ENCODE measurements at places on chromosomes 6 and 20.
A peak's percentile ranks its signal among the peaks of the same experiment; 100 is the strongest.

- no peak for DNase-seq
Observed at GRCh38 chr6:137731960-137732616, 135.0 kb upstream of the TNFAIP3 start.

GRCh38 chr6:16904957-16905356 lies 143.7 kb upstream of the ATXN1 start:
- no peak for DNase-seq

- DNase-seq, result no peak
Observed at GRCh38 chr6:129546702-129547101, 163.3 kb downstream of the ARHGAP18 start.

DNA sequence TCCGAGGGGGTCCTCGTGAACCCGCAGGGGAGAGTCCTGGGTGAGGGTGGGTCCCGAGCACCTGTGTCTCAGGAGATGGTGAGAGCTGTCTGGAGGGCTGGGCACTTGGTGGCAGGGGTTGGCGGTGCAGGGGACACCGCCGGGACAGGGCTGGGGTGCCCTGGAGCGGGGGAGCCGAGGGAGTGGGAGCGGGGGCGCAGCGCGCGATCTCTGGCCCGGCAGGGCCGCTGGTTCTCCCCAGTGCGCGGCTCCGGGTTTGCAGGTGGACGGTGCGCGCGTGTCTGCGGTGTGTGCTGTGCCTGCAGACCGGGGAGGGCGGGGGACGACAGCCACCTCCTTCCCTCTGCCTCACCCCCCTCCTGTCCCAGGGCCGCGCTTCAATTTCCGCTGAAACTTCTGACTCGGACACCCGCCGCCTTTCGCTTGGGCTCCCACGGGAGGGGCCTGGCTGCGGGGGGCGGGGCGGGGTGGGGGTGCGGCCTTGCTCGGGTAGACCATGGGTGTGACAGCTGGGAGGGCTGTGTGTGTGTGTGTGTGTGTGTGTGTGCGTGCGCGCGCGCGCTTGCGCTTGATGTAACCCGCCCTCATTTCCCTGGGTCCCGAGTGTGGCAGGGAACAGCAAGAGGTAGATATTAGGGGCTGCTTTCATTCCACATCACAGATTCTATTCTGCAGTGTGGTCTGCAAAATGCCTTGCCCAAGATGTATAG lies 1.2 kb downstream of the TRIB3 start:
- DNase-seq, result peak; percentile 94

DNA sequence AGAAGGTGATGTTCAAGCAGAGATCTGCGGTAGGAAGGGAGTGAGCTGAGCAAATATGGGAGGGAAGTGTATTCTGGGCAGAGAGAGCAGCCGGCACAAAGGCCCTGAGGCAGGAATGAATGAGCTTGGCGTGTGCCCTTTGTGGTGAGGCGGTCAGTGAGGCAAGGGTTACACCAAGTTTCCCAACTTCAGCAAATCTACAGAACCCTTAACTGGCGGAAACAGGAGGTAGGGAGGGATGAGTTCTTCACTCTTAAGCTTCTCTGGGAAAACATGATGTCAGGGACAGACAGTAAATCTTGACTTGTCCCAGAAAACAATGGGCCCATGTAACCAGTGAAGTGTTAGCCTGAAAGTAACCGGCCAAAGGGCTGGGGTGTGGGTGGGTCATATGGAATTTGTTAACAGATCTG lies 97.1 kb upstream of the PTPN1 start:
- DNase-seq, result no peak

- no peak for DNase-seq
Observed at GRCh38 chr6:98547634-98548033, 286.7 kb upstream of the POU3F2 start.

- no peak for DNase-seq
Observed at GRCh38 chr6:3540253-3540820, 83.5 kb upstream of the SLC22A23 start.

- DNase-seq, result no peak
Observed at GRCh38 chr20:53658973-53659372, 65.3 kb upstream of the ZNF217 start.

- no peak for DNase-seq
Observed at GRCh38 chr6:68252632-68253031, 382.4 kb upstream of the ADGRB3 start.

DNA sequence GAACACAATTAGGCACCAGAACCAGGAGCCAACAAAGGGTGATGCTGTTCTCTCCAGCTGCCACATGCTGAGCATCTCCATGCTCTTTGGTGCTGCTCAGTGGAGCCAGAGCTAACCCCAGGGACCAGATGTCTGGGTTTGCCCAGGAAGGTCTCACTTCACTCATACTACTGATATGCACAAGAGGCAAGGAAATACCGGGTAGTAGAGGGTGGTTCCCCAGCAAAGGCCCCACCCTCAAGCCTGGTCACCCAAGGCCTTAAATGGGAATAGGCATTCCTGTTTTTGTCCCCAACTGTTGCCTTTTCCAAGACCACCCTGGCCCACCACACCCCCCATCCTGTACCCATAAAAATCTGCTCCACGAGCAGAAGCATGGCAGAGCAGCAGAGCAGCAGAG lies 204.5 kb upstream of the TAB2 start:
- peak; percentile 55 for DNase-seq

DNA sequence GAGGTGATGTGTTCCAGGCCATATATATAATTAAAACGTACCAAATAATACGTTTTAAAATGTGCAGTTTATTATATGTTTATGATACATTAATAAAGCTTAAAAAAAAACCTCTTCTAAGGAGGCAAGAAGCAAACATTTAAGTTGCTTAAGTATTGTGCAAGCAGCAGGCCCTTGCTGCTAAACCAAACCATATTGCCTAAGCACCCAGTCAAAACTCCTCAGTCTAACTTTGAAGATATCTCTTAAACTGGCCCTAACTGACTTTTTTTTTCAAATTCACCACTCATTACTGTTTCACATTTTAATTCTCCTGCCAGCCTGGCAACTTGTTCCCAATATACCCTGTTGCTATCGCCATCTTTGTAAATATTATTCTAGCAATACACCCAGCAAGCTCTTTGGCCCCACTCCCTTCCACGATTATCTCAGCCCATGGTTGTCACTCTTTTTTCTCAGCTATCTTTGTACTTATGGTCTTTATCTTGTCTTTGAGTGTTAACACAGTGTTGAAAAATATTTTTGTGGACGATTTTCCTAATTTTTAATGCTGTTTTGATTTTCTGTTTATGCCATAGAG lies 60.9 kb downstream of the C6orf58 start:
- DNase-seq, result no peak

Measured in activated CD4-positive, alpha-beta T cell treated with anti-CD3 and anti-CD28 coated beads, Interleukin-2, amount 10 ng/mL, durations not matched to agents 24 days and 14 days (primary cell).